Ecto neural progenitor cell (in vitro differentiated cells): ENCODE measurements at places on chromosomes 2 and 18.

GRCh38 chr2:236566596-236566995 is 3.0 kb upstream of the ACKR3 start:
- DNase-seq: no peak

DNA sequence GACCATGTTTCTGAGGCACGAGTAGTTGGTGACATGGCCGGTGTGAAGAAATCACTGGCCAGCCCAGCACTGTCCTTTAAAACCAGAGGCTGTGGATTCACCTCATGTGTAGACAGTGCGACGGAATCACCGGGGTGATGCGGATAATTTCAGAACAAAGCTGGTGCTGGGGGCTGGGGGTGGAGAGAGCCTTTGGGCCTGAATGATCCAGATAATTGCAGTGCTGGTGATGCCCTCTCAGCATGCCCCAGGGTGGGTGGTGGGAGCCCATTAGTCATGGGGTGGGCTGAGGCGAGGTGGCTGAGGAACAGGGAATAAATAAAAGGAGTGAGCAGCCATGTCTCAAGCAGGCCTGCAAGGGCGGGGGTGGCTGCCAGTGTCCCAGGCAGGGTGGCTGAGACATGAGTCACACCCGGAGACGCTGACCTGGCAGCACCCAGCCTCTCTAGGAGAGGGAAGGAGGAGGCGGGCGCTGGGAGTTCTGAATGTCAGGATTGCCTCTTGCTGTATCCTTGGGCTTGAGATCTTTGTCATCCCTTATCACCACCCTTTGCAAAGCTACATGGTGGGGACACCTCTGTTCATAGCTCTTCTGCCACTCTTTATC is 151.1 kb upstream of the MSH6 start:
- DNase-seq: no peak

- DNase-seq: no peak
These were observed 57.7 kb upstream of the SEMA4C start for GRCh38 chr2:96927405-96928171.

GRCh38 chr2:215790523-215791421 is 222.6 kb downstream of the MREG start:
- no peak for DNase-seq

- no peak for DNase-seq
These were observed 24.3 kb upstream of the IKZF2 start for GRCh38 chr2:213175673-213176247.

DNA sequence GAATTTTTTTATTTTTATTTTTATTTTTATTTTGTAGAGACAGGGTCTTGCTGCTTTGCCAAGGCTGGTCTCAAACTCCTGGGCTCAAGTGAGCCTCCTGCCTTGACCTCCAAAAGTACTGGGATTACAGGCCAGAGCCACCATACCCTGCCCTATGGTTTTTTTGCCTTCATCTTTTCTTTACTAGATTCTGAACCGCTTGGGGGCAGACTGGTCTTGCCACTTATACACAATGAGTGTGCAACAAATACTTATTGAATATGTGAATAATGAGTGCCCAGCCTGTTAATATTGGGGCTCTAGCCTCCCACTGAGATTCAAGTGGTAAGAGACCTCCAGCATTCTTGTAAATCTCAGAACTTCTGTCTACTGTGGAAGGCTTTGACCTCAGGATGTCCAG is 3.9 kb downstream of the NCK2 start:
- DNase-seq: no peak

GRCh38 chr2:23767876-23768621 is 158.9 kb downstream of the ATAD2B start:
- DNase-seq: no peak

DNA sequence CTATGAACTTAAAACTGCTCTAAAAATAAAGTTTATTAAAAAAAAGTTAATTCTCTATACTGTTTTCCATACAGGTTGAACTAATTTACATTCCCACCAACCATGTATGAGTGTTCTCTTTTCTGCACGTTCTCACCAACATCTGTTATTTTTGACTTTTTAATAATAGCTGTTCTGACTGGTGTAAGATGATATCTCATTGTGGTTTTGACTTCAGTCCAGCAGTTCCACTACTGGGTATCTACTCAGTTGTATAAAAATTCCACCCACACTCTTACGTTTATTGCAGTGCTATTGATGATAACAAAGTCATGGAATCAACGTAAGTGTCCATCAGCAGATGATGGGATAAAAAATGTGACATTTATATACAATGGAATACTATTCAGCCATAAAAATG is 33.7 kb downstream of the SPAG16 start:
- DNase-seq: no peak

DNA sequence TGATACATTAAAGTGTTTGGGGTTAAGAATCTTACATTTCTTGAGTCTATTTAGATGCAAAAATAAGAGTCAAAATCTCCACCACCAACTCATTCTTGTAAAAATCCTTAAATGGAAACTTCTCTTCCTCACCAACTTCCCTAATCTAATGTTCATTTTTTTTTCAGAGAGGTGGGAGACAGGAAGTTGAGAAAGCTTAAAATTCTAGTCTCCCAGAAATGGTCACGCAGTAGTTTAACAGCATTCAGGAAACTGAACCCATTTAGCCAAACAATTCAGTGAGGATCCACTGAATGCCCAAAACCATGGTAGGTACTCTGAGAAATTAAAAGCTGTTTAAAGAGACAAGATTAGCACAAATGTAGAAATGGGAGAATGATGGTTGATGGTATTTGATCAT is 69.0 kb downstream of the TXNL1 start:
- DNase-seq: no peak
